ENCODE measurements at places on chromosomes 6 and 20.

DNA sequence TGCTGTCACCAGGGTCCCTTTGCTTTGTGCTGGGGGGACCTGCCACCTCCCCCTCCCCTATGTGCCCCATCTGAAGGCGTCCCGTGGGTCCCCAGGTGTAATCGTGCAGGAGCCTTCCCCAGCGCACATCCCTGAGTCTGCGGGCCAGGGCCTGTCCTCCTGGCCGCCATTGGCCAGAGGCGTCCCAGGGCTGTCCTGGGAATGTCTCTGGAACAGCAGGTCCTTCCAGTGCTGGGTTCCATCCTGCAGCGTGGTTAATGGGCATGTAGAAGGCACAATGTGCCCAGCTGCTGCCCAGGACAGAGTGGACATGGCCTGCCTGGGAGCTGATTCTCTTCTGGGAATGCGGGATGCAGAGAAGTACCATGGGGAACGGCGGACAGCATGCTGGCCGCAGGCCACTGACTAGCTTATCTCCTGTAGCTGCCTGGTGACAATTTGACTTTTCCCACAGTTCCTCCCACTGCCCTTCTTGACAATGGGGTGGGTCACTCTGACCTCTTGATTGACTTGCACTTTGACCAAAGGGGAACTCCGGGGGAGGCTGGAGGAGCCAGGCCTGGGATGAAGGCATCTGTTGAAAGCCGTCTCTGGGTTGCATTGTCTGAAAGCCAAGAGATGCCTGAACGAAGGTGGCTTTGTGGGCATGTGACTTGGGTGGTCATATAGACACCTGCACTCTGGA is 64.0 kb downstream of the CTCFL start:
- DNase-seq, result no peak
- H3K27me3 ChIP-seq, result peaks cover 9% of the 10 kb centered on the region
- no peaks in the 10 kb centered on the region for H3K4me1 ChIP-seq
- H3K36me3 ChIP-seq, result no peaks in the 10 kb centered on the region
- H3K27ac ChIP-seq, result no peak overlapping the region
- H3K4me3 ChIP-seq, result no peak overlapping the region

GRCh38 chr6:20835315-20836010 is 301.2 kb downstream of the CDKAL1 start:
- H3K4me1 ChIP-seq, result peaks cover under 1% of the 10 kb centered on the region
- no peaks in the 10 kb centered on the region for H3K36me3 ChIP-seq
- H3K27ac ChIP-seq, result no peak overlapping the region
- no peak overlapping the region for H3K4me3 ChIP-seq
- no peak for DNase-seq

DNA sequence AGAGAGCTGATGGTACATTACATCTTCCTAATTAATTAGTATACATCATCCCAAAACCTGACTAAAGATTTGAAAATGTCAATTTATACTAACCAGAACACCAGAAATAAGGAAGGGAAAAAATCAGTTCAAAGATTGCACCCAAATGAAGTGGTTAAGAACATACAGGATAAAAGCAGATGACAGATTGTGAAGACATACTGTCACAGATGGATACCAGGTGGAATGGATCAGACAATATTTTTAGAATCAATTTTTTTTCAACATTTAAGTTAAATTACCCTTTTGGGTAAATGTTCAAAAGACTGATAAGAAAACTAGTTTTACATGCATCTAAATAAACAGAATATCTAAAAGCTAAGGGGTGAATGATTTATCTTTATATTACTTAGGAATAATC is 47.6 kb downstream of the EPHA7 start:
- no peaks in the 10 kb centered on the region for H3K36me3 ChIP-seq
- DNase-seq, result no peak
- no peak overlapping the region for H3K27ac ChIP-seq
- no peaks in the 10 kb centered on the region for H3K4me1 ChIP-seq

DNA sequence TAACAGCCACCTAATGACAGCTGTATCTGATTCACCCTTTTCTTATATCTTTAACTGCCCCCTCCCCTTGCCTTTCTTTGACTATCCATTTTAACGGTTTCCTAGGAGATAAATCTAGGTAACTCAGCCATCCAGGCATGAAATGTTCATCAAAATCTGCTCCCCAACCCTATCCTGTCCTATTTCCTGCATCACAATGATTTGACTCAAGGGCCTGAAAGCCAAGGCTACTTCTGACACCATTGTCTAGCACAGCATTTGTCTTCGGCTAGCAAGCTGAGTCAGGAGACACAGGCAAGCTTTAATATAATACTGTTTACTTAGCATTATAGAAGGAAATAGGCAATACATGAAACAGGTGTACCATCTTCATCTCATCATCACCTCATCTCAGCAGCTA is 31.6 kb upstream of the MANEA start:
- H3K4me1 ChIP-seq, result no peaks in the 10 kb centered on the region
- no peak overlapping the region for H3K4me3 ChIP-seq
- no peak overlapping the region for H3K27ac ChIP-seq
- no peaks in the 10 kb centered on the region for H3K27me3 ChIP-seq

- no peaks in the 10 kb centered on the region for H3K27me3 ChIP-seq
- no peak overlapping the region for H3K27ac ChIP-seq
- H3K36me3 ChIP-seq, result no peaks in the 10 kb centered on the region
These were observed 59.8 kb downstream of the NEDD9 start for GRCh38 chr6:11172501-11173327.

- no peak overlapping the region for H3K27ac ChIP-seq
- no peak for DNase-seq
- H3K4me3 ChIP-seq, result no peak overlapping the region
These were observed 68.2 kb downstream of the RFPL4B start for GRCh38 chr6:112415366-112415765.

- no peak overlapping the region for H3K27ac ChIP-seq
- H3K36me3 ChIP-seq, result no peaks in the 10 kb centered on the region
- H3K4me1 ChIP-seq, result no peaks in the 10 kb centered on the region
- no peaks in the 10 kb centered on the region for H3K27me3 ChIP-seq
These were observed 262.4 kb downstream of the PLCB1 start for GRCh38 chr20:8394308-8394945.

GRCh38 chr6:130997061-130997753 is 65.8 kb downstream of the EPB41L2 start:
- no peaks in the 10 kb centered on the region for H3K36me3 ChIP-seq
- peaks cover 17% of the 10 kb centered on the region for H3K4me1 ChIP-seq
- H3K27me3 ChIP-seq, result no peaks in the 10 kb centered on the region
- peak; percentile 62 for DNase-seq
- no peak overlapping the region for H3K27ac ChIP-seq

GRCh38 chr20:9498322-9498721 is 16.1 kb upstream of the LAMP5 start:
- no peak overlapping the region for H3K27ac ChIP-seq
- H3K4me3 ChIP-seq, result no peak overlapping the region
- H3K36me3 ChIP-seq, result no peaks in the 10 kb centered on the region
- peak; percentile 22 for DNase-seq
- H3K4me1 ChIP-seq, result no peaks in the 10 kb centered on the region

GRCh38 chr20:59783641-59784010 is 149.8 kb downstream of the SYCP2 start:
- no peaks in the 10 kb centered on the region for H3K36me3 ChIP-seq
- peaks cover 5% of the 10 kb centered on the region for H3K27me3 ChIP-seq
- H3K27ac ChIP-seq, result no peak overlapping the region
- no peak overlapping the region for H3K4me3 ChIP-seq

DNA sequence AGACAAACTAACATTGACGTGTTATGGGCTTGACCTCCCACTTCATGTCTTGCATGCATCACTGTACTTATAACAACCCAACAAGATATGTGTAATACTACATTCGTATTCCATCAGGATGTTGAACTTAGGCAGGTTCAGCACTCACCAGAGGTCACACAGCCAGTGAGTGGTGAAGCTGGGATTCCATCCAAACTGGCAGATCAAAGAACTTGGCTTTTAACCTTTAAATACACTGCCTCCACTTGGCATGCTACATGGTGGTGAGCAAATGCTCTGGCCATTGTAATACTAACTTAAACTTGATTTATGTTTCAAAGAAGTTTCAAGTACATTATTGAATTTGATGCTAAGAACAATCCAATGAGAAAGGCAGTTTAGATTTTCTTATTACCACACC is 10.7 kb upstream of the HDDC2 start:
- no peaks in the 10 kb centered on the region for H3K4me1 ChIP-seq
- no peaks in the 10 kb centered on the region for H3K36me3 ChIP-seq
- H3K27ac ChIP-seq, result no peak overlapping the region
- H3K4me3 ChIP-seq, result no peak overlapping the region
- H3K27me3 ChIP-seq, result no peaks in the 10 kb centered on the region

GRCh38 chr6:39897698-39898097 is 36.6 kb downstream of the MOCS1 start:
- H3K4me1 ChIP-seq, result no peaks in the 10 kb centered on the region
- no peaks in the 10 kb centered on the region for H3K27me3 ChIP-seq
- H3K4me3 ChIP-seq, result no peak overlapping the region
- H3K36me3 ChIP-seq, result peaks cover 7% of the 10 kb centered on the region
- no peak for DNase-seq

GRCh38 chr20:61588411-61589385 is 336.6 kb downstream of the CDH4 start:
- peak; percentile 93 for DNase-seq
- H3K36me3 ChIP-seq, result no peaks in the 10 kb centered on the region
- H3K27ac ChIP-seq, result peak overlapping the region; percentile 83
- H3K4me1 ChIP-seq, result peaks cover 20% of the 10 kb centered on the region
- no peaks in the 10 kb centered on the region for H3K27me3 ChIP-seq
- peak overlapping the region; percentile 37 for H3K4me3 ChIP-seq

DNA sequence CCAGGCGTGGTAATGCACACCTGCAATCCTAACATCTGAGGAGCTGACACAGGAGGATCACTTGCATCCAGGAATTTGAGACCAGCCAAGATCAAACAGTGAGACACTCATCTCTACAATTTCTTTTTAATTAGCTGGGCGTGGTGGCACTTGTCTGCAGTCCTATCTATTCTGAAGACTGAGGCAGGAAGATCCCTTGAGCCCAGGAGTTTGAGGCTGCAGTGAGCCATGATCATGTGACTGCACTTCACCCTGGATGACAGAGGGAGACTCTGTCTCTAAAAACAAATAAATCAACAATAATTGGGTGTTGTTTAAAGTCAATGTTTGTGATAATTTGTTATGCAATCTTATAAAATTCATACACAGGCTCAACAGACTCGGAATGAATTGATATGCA is 18.0 kb upstream of the HLA-A start:
- no peak overlapping the region for H3K4me3 ChIP-seq
- H3K36me3 ChIP-seq, result no peaks in the 10 kb centered on the region
- no peak overlapping the region for H3K27ac ChIP-seq
- peaks cover 3% of the 10 kb centered on the region for H3K27me3 ChIP-seq
- no peak for DNase-seq

- no peaks in the 10 kb centered on the region for H3K36me3 ChIP-seq
- H3K4me3 ChIP-seq, result no peak overlapping the region
- no peak overlapping the region for H3K27ac ChIP-seq
- no peaks in the 10 kb centered on the region for H3K27me3 ChIP-seq
- DNase-seq, result no peak
These were observed 88.7 kb downstream of the PLCB1 start for GRCh38 chr20:8220716-8221115.

DNA sequence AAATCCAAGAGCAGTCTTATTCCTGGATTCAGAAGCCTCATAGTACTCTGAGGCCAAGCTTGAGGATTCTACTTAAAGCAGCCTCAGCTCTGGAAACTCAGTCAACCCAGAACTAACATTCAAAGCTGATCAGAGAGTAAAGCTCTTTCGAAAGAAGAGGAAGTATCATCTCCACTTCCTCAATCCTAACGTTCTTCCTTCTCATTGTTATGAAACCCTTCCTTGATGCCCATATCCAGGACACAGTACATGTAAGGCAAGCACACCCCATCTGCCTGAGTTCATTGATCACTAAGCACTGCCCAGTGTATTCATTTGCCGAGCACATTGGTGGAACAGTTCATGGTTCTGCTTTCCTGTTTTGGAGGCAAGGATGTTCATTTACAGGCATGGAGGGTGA is at the start of gene IPCEF1:
Gene IPCEF1 (minus strand): TSS at position 114 of the 400 bp plus-strand sequence. CDS start 90,856 bp downstream, outside the sequence.
- no peaks in the 10 kb centered on the region for H3K36me3 ChIP-seq
- no peaks in the 10 kb centered on the region for H3K27me3 ChIP-seq
- H3K27ac ChIP-seq, result no peak within 1 kb of the TSS
- DNase-seq, result no peak
- H3K4me1 ChIP-seq, result peaks cover 3% of the 10 kb centered on the region

- H3K36me3 ChIP-seq, result no peaks in the 10 kb centered on the region
- H3K4me1 ChIP-seq, result no peaks in the 10 kb centered on the region
- H3K4me3 ChIP-seq, result no peak overlapping the region
- no peaks in the 10 kb centered on the region for H3K27me3 ChIP-seq
- DNase-seq, result no peak
These were observed 796 bp downstream of the HLA-DQB1 start for GRCh38 chr6:32665661-32666060.

DNA sequence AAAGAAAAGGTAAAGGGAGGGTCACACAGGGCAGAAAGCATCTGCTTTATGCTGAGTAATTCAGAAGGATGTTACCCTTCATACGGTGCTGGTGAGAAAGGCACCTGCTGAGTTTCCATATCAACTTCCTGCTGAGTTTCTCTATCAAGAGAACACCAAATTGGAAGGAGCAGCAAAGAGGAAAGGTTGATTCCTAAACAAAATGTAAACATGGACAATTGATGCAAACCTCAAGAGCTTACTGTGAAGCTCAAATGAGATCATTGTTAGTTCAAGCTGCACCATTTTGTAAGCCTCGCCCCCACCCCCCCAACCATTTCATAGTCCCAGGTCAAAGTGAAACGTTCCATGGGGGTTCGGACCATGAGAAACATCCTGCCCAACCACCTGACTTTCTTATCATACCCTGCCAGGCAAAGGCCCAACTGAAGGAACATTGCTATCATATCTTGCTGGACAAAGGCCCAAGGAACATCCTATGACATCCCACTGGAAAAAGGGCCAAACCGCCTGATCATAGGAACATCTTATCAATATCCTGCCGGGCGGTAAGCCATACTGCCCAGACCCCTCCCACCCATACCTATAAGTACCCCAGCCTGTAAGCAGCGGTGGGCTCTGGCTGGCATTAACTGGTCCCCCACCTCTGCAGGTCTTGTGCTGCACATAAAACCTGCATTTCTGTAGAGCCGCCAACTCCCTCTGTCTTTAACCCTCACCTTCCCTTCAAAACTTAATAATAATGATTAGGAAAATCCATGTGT is 171.6 kb downstream of the UBE3D start:
- no peak overlapping the region for H3K4me3 ChIP-seq
- no peak overlapping the region for H3K27ac ChIP-seq
- no peaks in the 10 kb centered on the region for H3K36me3 ChIP-seq
- H3K27me3 ChIP-seq, result no peaks in the 10 kb centered on the region

DNA sequence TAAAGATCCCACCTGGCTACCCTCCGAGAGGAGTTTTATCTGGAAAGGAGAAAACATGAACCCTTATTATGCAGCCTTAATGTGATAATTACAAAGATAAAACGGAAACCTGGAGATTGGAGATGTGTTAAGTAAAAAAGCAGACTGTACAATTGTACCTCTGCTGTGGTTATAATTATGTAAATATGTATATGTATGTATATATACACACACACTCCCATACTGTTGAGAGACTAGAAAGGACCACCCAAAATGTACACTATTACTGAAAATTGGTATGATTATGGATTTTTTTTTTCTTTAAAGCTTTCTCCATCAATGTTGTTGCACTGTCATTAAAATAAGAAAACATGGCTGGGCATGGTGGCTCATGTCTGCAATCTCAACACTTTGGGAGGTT is 72.1 kb upstream of the BCLAF1 start:
- no peaks in the 10 kb centered on the region for H3K27me3 ChIP-seq
- no peaks in the 10 kb centered on the region for H3K4me1 ChIP-seq
- H3K36me3 ChIP-seq, result no peaks in the 10 kb centered on the region

GRCh38 chr6:100472674-100473073 is 8.0 kb upstream of the SIM1 start:
- H3K4me3 ChIP-seq, result no peak overlapping the region
- no peaks in the 10 kb centered on the region for H3K36me3 ChIP-seq
- peak; percentile 56 for DNase-seq
- H3K27ac ChIP-seq, result no peak overlapping the region
- H3K27me3 ChIP-seq, result peaks cover 58% of the 10 kb centered on the region

GRCh38 chr6:152986978-152987377 is 4.1 kb upstream of the FBXO5 start:
- no peak overlapping the region for H3K4me3 ChIP-seq
- no peak overlapping the region for H3K27ac ChIP-seq
- H3K36me3 ChIP-seq, result peaks cover 12% of the 10 kb centered on the region

Measured in astrocyte (in vitro differentiated cells and primary cell).